ENCODE measurements at places on chromosomes 16 and 17. TPM values are rescaled to one million over a fixed set of nuclear protein-coding genes. Genes with fewer than 3 reads are reported as not detected.

GRCh38 chr17:30821871-30822723, 2.4 kb downstream of the CRLF3 start:
- no peaks in the 10 kb centered on the region for H3K27me3 ChIP-seq
- no peak overlapping the region for H3K4me3 ChIP-seq
- DNase-seq: no peak
- H3K36me3 ChIP-seq: no peaks in the 10 kb centered on the region

GRCh38 chr17:35423761-35424160, 8.5 kb downstream of the SLFN12 start:
- H3K36me3 ChIP-seq: no peaks in the 10 kb centered on the region
- no peak for DNase-seq
- no peaks in the 10 kb centered on the region for H3K27me3 ChIP-seq
- H3K27ac ChIP-seq: no peak overlapping the region
- H3K4me3 ChIP-seq: no peak overlapping the region

- peaks cover 4% of the 10 kb centered on the region for H3K4me1 ChIP-seq
- H3K36me3 ChIP-seq: no peaks in the 10 kb centered on the region
- H3K4me3 ChIP-seq: no peak overlapping the region
These were observed 46.7 kb upstream of the ZC3H18 start for GRCh38 chr16:88523309-88524161.

GRCh38 chr16:1884155-1884760, 12.3 kb upstream of the MEIOB start:
- no peak overlapping the region for H3K27ac ChIP-seq
- no peaks in the 10 kb centered on the region for H3K4me1 ChIP-seq

- DNase-seq: peak; percentile 61
- H3K4me1 ChIP-seq: no peaks in the 10 kb centered on the region
- H3K36me3 ChIP-seq: no peaks in the 10 kb centered on the region
- H3K27me3 ChIP-seq: no peaks in the 10 kb centered on the region
- peak within 1 kb of the TSS; percentile 80 for H3K27ac ChIP-seq
These were observed at the start of gene COPZ2 for GRCh38 chr17:48037036-48037837. Gene COPZ2, minus strand, starts transcription at chr17:48037797. Its CDS starts 20 bp downstream, at chr17:48037777.

GRCh38 chr16:70723740-70724145, 37.9 kb upstream of the MTSS2 start:
- DNase-seq: no peak
- H3K27me3 ChIP-seq: no peaks in the 10 kb centered on the region
- no peaks in the 10 kb centered on the region for H3K36me3 ChIP-seq

CHST5 gene
- not detected for total RNA-seq

PIGW gene
- 11.0 TPM for total RNA-seq

ITGAL gene
- 5.6 TPM for total RNA-seq

ATP2C2 gene
- total RNA-seq: 0.88 TPM

HYDIN gene
- 23.6 TPM for total RNA-seq

NPIPB8 gene
- not detected for total RNA-seq

LPO gene
- total RNA-seq: not detected

Data from uterus (tissue), 4 donors.